ENCODE measurements at places on chromosomes 13 and 19.

GRCh38 chr13:99746637-99747402 lies 224.7 kb downstream of the ZIC5 start:
- no peak for DNase-seq

- DNase-seq, result no peak
Measured at GRCh38 chr19:38838208-38838985, 6.8 kb upstream of the ECH1 start.

DNA sequence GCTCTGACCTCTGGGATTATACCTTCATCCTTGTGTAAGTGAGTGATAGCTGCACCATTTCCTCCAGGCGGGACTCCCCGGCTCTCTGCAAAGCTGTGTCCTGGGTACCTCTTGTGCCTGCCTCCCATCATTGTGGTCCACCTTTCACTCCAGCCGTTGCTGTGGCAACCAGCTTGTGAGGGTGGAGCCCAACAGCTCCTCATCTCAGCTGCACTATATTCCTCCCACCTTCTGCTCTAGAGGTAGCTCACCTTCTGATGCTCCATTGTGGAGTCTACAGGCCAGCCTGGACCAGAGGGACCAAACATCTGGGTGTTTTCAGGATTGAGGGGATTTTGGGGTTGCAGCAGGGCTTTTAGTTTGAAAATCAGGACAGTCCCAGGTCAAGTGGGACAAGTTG lies 708.2 kb downstream of the UQCRFS1 start:
- DNase-seq, result no peak

- DNase-seq, result no peak
Measured at GRCh38 chr19:11995174-11995573, 30.3 kb downstream of the ZNF763 start.

GRCh38 chr19:29260477-29261317 lies 47.7 kb upstream of the UQCRFS1 start:
- no peak for DNase-seq

- no peak for DNase-seq
Measured at GRCh38 chr19:3982701-3983541, 2.3 kb downstream of the EEF2 start.

DNA sequence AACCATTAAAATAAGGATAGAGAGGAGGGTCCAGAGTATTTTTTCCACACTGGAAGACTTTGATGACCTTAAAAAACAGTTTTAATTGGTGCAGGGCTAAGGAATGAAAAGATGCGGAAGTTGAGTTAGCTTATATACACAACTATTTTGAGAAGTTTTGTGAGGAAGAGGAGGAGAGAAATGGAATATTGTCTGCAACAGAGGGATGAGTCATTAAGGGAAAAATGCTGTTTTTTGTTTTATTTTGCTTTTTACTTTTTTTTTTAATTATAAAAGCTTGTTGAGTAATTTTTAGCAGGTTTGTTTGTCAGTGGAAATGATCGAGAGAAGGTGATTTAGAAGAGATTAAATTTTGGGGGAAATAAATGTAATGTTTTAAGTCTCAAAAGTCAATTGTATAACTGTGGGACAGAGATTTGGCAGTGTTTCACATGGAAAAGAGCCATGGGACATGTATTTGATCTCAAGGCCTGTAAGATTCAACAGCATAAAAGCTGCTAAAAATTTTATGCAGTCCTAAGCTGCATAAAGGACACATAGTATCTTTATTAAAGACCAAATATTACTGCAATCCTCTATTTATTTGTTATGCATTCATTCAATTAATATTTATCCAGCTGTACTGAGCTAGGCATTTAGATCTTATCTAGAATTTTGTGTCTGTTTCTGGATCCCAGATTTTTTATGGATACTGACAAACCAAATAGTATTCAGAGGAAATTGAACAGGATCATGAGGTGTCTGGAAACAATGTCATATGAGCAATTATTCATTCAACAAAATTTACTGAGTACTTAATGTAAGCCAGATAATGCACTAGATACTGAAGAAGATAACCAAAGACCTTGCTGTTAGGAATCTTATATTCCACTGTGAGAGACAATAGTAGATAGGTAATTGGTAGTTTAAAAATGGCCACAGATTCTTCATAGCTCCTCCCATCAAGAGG lies 72.7 kb downstream of the DNAJC15 start:
- no peak for DNase-seq

- DNase-seq, result no peak
Measured at GRCh38 chr13:53127373-53127772, 98.8 kb downstream of the OLFM4 start.

DNA sequence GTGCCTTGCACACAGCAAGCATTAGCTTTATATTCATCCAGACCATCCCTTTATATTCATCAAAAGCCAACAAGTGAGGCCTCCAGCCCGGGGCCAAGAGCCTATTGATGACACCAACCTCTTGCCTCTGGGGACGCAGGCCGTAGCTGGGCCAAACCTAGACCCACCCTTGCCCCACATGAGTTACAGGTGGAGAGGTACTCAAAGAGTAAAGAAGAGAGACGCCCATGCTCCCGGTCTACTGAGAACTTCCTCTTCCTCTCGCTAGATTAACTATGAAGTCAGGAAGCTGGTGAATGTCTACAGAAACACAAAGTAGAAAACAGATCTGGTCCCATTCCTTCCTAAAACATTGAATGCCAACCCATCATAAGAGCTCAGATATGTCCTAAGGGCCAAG lies 3.8 kb upstream of the MLNR start:
- DNase-seq, result no peak

DNA sequence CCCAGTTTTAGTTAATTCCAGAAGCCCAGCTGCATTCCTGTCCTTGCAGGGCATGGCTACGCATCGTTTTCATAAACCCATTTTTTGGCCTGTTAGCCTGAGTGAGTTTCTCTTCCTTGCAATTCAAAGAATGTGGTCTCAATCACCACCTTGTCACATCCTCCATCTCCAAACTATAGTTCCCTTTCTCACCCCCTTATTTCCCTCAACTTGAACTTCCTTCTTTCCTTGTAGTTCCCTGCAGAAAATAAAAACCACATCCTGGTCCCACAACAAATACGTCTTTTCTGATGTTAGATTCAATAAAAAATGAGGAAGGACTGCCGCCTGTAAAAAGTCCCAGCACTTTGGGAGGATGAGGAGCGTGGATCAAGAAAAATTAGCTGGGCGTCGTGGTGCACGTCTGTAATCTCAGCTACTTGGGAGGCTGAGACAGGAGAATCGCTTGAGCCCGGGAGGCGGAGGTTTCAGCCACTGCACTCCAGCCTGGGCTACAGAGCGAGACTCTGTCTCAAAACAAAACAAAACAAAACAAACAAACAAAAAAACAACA lies 13.2 kb downstream of the ADGRE3 start:
- DNase-seq, result no peak

- DNase-seq, result peak; percentile 23
Measured at GRCh38 chr13:45194081-45194939, 6.5 kb downstream of the KCTD4 start.

DNA sequence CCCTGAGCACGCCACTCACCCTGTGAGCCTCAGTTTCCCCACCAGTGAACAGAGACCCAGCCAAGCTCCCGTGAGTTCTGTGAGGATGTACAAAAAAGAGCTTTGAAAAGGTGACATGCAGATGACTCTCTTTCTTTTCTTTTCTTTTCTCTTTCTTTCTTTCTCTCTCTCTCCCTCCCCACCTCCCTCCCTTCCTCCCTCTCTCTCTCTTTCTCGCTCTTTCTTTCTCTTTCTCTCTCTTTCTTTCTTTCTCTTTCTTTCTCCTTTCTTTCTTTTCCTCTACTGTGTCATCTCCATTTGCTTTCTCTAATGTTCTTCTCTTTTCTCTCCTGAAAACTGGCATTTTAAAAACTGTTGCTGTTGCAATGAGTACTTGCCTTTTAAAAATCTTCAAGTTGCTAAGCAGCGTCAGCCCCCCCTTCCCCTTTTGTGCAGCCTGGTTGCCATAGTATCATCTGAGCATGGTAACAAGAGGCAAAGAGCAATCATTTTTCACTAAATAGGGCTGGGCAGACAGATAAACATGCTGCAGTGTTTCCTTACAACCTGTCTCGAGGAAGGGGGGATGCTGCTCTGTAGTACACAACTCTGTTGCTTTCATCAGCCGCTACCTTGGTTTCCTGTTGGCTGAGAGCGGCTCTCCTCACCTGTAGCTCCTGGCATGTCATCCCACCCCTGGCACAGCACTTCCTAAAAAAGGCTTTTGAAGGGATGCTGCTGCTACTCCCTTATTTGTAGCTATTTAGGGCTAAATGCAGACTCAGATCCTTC lies 108.7 kb upstream of the MBNL2 start:
- no peak for DNase-seq

GRCh38 chr13:42270857-42271215 lies 1.1 kb upstream of the AKAP11 start:
- no peak for DNase-seq

DNA sequence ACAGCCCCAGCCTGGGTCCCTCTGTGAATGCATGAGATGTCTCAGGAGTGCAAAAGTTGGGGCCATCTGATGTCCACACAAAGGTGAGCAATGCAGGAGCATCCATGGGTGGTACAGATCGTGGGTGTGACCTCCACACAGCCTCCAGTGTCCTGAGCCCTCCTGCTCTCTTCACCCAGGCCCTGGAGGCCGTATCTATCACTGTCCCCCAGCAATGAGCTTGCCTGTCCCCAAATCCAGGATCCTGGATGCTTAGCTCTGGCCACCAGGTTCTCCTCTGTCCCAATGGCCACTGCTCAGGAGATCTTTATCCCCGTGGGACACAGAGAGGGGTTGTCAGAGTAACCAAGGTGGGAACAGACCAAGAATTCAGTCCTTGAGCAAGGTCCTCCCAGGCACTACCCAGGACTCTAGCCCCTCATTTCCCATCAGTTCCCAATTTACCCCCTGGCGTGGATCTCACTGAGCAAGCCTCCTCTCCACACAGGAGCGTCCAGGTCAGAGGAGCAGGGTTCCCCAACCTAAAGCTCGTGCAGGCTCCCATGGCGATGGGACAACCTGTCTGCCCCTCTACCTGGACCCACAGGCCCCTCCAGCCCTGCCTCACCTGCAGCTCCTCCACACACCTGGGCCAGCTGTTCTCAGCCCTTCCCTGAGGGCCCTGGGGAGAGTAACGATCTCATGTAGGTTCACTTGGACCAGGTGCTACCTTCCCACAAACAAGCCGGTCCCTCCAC lies 11.3 kb downstream of the CEACAM21 start:
- DNase-seq, result no peak

GRCh38 chr13:47397739-47398138 lies 500.9 kb upstream of the HTR2A start:
- no peak for DNase-seq

Measured in transverse colon (tissue), 4 donors.